ENCODE measurements at places on chromosomes 1 and 21. TPM values are rescaled to one million over a fixed set of nuclear protein-coding genes. Genes with fewer than 3 reads are reported as not detected.

- H3K36me3 ChIP-seq: no peaks in the 10 kb centered on the region
- no peaks in the 10 kb centered on the region for H3K27me3 ChIP-seq
- no peak for DNase-seq
Measured at GRCh38 chr21:45366931-45367401, 38.0 kb upstream of the COL18A1 start.

- H3K4me1 ChIP-seq: no peaks in the 10 kb centered on the region
- H3K4me3 ChIP-seq: no peak overlapping the region
- H3K27ac ChIP-seq: no peak overlapping the region
Measured at GRCh38 chr21:33488936-33489335, 2.6 kb downstream of the DNAJC28 start.

DNA sequence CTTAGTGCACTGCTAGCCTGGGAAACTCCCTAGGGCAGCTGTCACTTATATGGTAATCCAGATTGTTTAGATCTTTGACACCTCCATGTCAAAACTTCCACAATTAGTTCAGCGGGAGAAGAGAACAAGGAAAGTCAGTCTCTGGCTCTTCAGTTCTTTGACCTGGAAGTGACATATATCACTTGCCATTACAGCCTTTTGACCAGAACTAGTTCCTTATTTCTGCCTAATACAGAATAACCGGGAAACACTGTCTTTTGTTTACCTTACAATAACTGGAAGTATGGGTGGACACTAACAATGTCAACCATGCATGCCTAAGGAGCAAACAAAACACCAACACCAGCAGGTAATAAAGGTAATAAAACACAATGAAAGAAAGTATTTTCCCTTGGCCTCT lies 68.3 kb downstream of the C4BPA start:
- DNase-seq: no peak
- no peak overlapping the region for H3K4me3 ChIP-seq
- no peaks in the 10 kb centered on the region for H3K36me3 ChIP-seq
- H3K4me1 ChIP-seq: peaks cover 9% of the 10 kb centered on the region
- no peak overlapping the region for H3K27ac ChIP-seq

- no peaks in the 10 kb centered on the region for H3K27me3 ChIP-seq
- H3K27ac ChIP-seq: no peak overlapping the region
- H3K4me1 ChIP-seq: peaks cover 12% of the 10 kb centered on the region
- H3K36me3 ChIP-seq: no peaks in the 10 kb centered on the region
Measured at GRCh38 chr21:43703035-43703880, 15.7 kb upstream of the PDXK start.

DNA sequence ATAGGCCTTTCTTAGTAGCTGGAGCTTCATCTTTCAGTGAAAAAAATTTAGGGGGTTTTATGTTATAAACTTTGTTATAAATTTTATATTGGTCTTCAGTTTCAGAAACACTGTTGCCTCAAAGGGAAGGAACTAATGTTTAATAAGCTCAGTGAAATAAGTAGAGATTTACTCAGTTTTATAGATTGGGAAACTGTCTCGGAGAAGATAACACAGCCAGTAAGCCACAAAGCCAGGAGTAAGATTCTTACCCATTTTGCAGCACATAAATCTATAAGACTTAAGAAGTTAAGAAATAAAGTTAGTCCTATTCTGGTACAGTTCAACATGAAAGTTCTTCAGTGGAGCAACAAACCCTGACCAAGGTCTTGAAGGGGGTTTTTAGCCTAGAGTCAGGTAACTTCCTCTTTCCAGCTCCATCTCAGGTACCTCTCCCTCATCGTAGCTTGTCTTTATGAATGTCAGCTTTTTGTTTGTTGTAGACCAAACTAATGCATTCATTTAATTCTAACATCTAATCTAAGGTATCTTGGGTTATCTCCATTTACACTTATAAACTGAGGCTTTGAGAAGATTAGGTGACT lies 3.3 kb downstream of the KPNA6 start:
- H3K27me3 ChIP-seq: no peaks in the 10 kb centered on the region
- DNase-seq: peak; percentile 77
- no peaks in the 10 kb centered on the region for H3K36me3 ChIP-seq

DNA sequence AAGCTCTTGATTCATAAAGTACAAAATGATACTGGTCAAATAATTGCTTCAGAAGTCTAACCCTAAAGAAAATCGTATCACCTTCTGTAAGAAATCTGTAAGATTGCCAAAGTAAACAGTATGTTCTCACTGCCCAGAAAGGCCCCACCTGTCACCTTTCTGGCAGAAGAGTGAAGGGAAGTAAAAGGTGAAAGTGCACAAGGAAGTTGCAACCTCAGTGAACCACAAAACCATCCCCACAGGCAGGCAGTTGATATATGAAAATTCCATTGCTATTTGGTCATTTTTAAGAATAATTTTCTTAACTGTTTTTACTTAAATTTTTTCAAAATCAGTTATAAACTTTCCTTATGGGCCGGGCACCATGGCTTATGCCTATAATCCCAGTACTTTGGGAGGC lies 48.5 kb upstream of the FBXO28 start:
- H3K4me3 ChIP-seq: no peak overlapping the region
- H3K4me1 ChIP-seq: peaks cover 7% of the 10 kb centered on the region
- peak; percentile 17 for DNase-seq

Gene TFF3
- not detected for polyA plus RNA-seq

Gene APOBEC4
- not detected for polyA plus RNA-seq

Gene ALPL
- 1.6 TPM for polyA plus RNA-seq

All from B cell (primary cell).